WTC11 (cell line): ENCODE measurements at places on chromosomes 6 and 20.

GRCh38 chr20:55322745-55323144 is 682.6 kb downstream of the CBLN4 start:
- no peak for DNase-seq

- no peak for DNase-seq
Measured at GRCh38 chr6:679282-679681, 13.7 kb downstream of the EXOC2 start.

GRCh38 chr20:44297721-44298120 is 13.3 kb downstream of the FITM2 start:
- DNase-seq: no peak

- no peak for DNase-seq
Measured at GRCh38 chr6:67986694-67987232, 648.3 kb upstream of the ADGRB3 start.

GRCh38 chr6:148943451-148943850 is 196.6 kb downstream of the UST start:
- DNase-seq: no peak

GRCh38 chr6:70396163-70396562 is 17.1 kb upstream of the FAM135A start:
- no peak for DNase-seq
